ENCODE measurements at places on chromosomes 13 and 19.

DNA sequence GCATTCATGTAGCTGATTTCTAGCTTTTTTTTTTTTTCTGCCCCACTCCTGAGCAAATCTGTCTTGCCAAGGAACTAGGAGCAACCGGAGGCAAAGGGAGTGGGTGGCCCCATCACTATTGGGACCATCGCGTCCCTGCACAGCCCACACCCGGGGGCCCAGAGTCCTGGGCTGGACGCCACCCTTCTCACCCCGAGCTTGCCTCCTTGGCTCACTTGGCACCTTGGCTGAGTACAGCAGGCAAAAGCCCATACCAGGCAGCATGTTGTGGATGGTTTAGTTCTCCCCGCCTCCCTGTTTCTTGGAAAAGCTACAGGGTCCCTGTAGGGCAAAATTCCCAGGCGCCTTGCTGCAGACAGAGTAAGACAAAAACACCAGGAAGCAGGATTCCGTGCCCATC, 13.7 kb downstream of the SMIM24 start:
- no peak for DNase-seq

DNA sequence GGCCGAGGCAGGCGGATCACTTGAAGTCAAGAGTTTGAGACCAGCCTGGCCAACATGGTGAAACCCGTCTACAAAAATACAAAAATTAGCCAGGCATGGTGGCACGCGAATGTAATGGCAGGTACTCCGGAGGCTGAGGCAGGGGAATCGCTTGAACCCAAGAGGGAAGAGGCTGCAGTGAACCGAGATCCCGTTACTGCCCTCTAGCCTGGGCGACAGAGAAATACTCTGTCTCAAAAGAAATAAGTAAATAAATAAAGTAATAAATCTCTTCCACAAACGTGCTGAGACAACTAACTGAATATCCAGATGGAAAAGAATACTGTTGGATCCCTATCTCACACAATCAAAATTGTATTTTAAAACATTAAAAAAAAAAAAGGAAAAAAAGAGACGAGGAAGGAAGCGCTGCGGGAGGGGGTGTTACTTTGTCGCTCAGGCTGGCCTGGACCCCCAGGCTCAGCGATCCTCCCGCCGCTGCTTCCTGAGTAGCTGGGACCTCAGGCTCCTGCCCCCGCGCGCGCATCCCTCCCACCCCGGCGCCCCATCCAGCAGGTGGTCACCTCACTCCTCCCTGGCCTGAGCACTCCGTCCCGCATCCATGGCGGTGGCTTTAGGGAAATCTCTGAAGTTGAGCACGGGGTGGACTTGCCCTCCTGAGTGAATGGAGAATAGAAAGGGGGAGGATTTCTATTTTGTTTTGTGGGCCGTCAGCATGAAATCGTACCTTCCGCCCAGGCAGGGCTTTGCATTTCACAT, 628 bp upstream of the ZNF813 start:
- DNase-seq, result no peak

GRCh38 chr13:56187331-56187730, 953.4 kb upstream of the PRR20A start:
- DNase-seq, result no peak

DNA sequence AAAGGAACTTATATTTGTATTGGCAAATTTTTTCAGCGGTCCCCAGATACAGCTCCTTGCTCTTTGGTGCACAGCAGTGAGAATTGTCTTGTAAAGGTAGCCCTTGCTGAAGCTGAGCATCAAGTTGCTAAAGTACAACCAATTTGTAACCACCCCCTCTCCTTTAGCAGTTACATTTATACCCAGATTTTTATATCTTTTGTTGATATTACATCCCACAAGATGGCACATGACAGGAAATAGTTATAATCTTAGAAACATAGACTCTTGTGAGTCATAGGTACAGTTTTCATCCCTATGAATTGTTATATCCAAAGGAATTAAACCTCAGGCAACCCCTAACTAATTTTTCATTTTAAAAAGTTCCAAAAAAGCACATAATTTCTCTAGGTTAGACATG, 523.0 kb upstream of the SLITRK1 start:
- DNase-seq, result no peak

GRCh38 chr19:48469934-48470680, 938 bp downstream of the CYTH2 start:
- no peak for DNase-seq

DNA sequence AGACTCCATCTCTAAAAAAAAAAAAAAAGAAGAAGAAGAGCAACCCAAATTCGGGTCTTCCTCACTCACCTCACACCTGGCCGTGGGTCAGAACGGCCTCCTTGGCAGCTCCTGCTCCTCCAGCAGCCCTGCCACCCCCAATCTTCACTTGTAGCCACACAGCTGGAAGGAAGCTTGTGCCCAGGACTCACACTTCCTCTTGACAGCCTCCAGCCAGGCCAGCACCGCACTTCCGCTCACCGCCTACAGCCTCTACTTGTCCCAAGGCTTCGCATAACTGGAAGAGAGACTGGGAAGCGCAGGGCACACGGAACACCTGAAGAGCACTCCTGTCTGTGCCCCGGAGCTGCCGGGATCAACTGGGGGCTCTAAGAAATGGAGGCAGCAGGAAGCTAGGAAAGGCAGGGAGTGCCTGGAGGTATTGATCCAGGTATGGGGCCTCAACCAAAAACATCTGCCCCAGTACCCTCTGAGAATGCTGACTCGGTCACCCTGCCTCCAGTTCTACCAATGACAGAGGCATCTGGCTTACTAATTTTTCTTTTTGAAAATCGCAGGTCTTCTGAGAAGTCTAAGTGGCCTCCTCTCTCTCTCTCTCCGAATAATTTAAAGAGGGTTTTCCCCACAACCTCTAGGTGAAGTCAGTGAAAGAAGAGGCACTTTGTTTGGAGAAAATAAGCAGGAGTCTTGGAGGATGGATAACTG, 31.1 kb upstream of the ATP12A start:
- DNase-seq, result no peak

DNA sequence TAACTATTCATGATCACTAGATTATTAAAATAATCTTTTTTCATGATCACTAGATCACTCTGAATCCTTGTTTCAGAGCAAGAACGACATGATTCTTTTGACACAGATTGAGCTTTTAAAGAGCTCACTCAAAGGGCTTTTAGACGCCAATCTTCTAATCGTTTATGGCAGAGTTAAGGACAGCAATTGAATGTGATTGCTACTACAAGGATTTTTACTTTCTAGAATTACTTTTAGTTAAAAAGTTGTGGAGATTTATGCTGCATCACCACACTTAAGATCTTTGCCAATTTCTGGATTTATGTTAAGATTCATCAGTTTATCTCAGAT, 1.3 kb downstream of the EXOSC8 start:
- DNase-seq, result no peak

- DNase-seq, result no peak
These were observed 2172.2 kb downstream of the PCDH9 start for GRCh38 chr13:65057986-65058385.

GRCh38 chr13:74289107-74289506, 154.9 kb upstream of the KLF12 start:
- no peak for DNase-seq

GRCh38 chr19:28067882-28068281, 1145.1 kb downstream of the UQCRFS1 start:
- no peak for DNase-seq

DNA sequence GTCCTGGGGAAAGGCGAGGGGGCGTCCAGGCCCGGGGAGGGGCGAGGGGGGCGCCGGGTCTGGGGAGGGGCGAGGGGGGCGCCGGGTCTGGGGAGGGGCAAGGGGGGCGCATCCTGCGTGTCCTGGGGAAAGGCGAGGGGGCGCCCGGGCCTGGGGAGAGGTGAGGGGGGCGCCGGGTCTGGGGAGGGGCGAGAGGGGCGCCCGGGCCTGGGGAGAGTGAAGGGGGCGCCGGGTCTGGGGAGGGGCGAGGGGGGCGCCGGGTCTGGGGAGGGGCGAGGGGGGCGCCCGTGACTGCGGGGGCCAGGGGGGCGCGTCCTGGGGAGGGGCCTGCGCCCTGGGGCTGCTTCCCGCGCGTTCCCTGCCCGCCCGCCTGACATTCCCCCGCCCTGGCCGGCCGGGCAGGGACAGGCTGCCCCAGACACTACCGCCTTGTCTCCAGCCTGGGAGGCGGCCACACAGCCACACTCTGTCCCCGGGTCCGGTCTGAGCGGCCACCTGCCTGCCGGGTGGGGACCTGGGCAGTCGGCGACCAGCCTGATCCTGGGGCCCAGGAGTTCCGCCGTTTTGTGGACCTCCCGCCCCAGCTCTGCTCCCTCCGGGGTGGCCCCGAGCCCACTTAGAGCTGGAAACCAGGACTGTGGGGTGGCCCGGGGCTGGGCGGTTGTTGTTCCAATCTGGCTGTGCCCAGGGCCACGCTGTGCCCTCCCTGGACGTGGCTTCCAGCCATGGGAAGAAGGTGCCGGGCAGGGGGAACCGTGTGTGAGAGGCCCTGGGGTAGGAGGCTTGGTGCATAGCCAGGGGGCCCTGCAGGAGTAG, 11.8 kb downstream of the PALM start:
- no peak for DNase-seq

GRCh38 chr19:1503925-1504773, 8.7 kb downstream of the ADAMTSL5 start:
- DNase-seq, result no peak

GRCh38 chr19:1166872-1167573, 7.0 kb downstream of the SBNO2 start:
- no peak for DNase-seq

- no peak for DNase-seq
These were observed 87.3 kb upstream of the RFC3 start for GRCh38 chr13:33730619-33731018.

DNA sequence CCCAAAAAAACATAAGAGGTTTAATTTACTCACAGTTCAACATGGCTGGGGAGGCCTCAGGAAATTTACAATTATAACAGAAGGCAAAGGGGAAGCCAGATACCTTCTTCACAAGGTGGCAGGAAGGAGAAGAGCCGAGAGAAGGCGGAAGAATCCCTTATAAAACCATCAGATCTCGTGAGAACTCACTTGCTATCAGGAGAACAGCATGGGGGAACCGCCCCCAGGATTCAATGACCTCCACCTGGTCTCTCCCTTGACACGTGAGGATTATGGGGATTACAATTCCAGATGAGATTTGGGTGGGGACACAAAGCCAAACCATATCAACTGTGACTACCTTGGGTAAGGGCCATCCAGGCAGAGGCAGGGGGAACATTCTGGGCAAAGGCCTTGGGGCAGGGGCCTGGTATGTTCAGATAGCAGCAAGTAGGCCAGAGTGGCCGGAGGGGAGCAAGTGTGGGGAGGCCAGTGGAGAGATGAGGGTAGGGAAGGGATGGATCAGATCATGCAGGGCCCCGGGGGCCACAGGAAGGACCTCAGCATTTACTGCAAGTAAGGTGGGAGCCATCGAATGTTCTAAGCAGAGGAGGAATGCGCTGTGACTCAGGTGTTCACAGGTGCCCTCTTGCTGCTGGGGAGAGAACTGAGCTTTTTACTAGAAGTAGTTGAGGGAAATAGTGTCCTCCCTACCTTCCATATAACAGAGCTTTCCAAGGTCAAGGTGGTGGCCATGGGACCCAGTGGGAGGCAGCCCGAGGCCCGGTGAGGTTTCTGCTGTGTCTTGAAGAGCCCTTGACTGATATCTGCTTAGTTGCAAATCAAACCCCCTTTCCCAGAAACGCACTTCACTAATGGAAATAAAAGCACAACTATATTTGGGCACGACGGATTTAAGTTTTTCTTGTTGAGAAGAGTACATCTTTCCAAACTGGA, 18.0 kb downstream of the RAB3D start:
- DNase-seq, result no peak

GRCh38 chr19:28372576-28373247, 840.2 kb downstream of the UQCRFS1 start:
- no peak for DNase-seq

DNA sequence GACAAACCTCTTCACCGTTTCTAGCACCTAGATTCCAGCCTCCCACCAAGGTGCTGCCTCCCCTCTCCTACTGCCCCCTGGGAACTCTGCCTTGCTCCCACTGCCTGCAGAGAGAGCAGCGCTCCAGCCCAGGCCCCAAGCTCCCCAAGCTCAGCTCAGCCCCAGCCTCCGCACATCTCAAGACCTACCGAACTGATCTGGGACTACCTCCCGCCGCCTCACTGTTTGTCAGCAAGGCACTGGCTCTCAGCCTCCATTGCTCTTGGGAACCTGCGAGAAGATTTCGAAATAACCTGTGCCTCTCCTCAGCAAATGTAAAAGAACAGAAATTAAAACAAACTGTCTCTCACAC, 92.4 kb upstream of the GPR183 start:
- no peak for DNase-seq

DNA sequence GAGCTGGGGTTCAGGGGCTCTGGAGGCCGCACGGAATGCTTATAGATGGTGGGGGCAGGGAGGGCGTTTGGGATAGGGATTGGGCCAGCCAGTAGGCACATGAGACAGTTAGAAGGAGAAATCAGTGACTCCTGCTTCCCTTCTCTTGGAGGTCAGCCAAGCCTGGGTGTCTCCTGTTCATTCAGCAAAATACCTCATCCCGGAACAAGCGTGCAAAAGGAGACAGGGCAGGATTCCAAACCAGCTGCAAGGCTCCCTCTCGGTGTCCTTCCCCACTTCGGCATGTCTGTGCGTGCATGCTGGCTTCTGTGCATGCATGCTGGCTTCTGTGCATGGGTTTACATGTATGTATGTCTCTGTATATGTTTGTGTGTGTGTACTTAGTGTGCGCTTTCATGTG, 37.3 kb upstream of the PEPD start:
- no peak for DNase-seq

GRCh38 chr19:11205939-11206570, 8.7 kb upstream of the KANK2 start:
- no peak for DNase-seq

DNA sequence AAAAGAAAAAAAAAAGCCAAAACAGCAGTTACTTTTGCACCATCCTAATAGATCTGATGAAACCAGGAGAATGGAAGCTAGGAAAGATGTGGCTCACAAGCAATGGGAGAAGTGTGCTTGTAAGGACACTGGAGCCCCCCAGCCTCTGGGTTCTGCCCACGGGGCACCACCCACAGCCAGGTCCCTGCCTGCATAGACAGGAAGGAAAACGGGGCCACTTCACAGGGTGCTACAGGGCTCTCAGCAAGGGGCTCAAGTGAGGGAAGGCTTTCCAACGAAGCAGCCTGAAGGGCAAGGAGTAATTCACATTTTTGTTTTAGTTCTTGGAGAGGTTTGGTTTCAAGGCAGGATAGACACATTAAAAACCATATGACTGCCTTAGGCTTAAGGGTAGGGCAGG, 42.7 kb downstream of the BRD4 start:
- DNase-seq, result no peak

DNA sequence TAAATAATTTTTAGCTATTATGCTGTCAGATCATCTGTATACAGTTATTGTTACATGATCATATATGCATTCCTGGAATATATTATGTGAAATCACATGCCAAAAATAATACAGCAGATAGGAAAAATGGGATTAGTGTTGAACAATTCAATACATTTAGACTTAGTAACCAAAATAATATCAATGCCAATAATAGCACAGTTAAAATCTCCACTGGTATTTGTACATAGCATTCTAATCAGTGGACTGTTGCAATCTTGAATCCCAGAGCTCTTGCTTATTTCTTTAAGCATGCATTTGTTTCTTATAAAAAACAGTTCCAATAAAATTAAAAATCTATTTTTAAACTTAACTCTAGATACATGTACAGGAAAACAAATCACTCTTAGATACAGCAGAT, 2772.2 kb downstream of the PCDH9 start:
- no peak for DNase-seq

GRCh38 chr13:114324334-114324733, 10.0 kb downstream of the CHAMP1 start:
- DNase-seq, result no peak
